Hepatic stellate cell (primary cell): ENCODE measurements at places on chromosomes 7 and 10.

GRCh38 chr7:50628434-50629084 lies 63.4 kb upstream of the DDC start:
- no peak for DNase-seq

DNA sequence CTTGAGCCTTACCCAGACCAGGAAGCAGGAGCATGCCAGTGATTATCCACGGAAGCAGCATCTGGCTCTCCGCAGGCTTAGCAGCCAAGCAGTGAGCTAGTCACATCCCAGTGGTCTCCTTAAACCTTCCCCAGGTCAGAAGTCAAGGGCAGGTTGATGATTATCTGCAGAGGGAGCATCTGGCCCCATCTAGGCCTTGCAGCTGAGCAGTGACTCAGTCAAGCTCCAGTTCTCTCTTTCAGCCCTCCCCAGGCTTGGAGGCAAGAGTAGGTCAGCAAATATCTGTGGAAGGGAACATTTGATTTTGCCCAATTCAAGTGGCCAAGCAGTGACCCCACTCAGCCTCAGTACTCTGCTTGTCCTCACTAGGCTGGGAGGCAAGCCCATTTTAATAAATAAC lies 61.6 kb downstream of the ANKRD7 start:
- DNase-seq, result no peak

- no peak for DNase-seq
These were observed 369.9 kb upstream of the NRP1 start for GRCh38 chr10:33704214-33704830.

DNA sequence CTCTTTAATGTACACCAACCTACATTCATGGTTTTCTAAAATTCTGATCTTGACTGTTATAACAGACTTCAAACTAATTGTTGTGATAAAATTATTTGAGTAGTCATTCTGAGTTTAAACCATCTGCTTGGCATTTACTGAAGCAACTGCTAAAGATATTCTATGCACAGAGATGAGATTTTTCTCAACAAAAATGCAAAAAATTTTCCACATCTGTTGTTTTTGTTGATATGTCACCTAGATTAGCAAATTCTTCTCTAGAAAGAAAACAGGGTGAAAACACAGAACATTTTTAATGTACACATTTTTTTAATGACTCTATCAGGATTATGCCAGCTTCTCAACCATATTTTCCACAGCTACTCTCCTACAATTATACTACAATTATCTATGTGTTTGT lies 42.7 kb downstream of the ARHGAP12 start:
- DNase-seq, result no peak

GRCh38 chr10:14345262-14345661 lies 14.5 kb upstream of the FRMD4A start:
- no peak for DNase-seq

GRCh38 chr7:26117142-26117807 lies 34.7 kb upstream of the NFE2L3 start:
- DNase-seq, result no peak

- no peak for DNase-seq
These were observed 14.2 kb downstream of the UCMA start for GRCh38 chr10:13219685-13220670.

GRCh38 chr7:137606061-137606674 lies 240.6 kb downstream of the DGKI start:
- DNase-seq, result peak; percentile 16

GRCh38 chr7:522071-522950 lies 2.7 kb upstream of the PDGFA start:
- DNase-seq, result peak; percentile 66

DNA sequence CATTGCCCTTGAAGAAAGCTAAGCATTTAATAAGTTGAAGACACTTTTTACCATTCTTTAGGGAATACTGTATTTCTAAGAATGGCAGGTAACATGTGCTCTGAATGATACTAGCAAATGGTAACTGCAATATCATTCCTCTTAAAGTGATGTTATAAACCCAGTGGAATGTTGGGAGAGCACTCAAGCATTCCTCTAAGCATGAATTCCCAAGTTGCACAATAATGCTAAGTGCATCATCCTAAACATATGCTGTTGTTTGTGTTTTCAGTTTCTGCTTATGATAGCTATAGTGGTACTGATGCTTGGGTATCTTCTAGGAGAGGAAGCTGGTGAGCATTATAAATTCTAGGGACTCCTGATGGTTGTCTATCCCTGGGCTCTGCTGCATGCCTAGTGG lies 673.9 kb downstream of the PHTF2 start:
- peak; percentile 14 for DNase-seq

- peak; percentile 76 for DNase-seq
These were observed 145.1 kb downstream of the PLXNA4 start for GRCh38 chr7:132430861-132431822.

DNA sequence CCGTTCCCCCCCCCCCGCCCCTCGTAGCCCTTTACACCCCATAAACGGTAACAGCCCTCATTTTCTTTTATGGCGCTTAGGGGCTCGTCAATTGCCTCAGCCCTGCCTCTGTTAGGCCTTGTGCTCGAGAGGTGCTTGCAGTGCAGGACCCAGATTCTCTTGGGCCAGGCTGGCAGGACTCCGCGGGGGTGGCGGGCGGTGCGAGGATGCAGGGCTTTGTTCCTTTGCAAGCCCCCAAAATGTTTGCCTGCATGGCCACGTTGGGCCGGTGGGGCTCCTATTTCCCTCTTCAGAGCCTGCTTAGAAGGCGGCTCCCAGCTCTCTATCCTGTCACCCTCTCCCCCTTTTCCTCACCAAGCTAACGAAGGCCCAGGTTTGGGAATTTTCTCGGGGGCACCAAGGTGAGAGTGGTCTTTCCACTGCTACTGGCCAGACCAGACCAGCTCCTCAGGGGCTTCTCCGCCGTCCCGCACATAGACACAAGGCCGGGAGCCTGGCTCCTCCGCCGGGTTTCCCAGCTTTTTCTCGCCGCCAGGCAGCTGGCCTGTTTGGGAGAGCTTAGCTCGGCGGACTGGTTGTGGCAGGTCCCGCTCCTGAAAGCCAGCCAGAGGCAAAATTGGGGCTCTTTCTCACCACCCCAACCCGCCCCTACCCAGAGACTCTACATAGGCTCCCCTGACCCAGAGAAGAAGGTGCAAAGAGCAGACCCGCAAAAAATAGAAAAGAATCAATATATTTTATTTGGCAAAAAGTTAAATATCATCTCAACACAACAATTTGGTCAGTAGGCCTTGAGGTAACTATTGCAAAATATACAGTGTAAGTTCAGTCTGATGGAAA lies 3.4 kb downstream of the HOXA9 start:
- DNase-seq, result no peak

GRCh38 chr10:103525901-103526300 lies 32.4 kb downstream of the NEURL1 start:
- no peak for DNase-seq

- no peak for DNase-seq
These were observed 500.1 kb upstream of the KLF6 start for GRCh38 chr10:4285121-4285520.

DNA sequence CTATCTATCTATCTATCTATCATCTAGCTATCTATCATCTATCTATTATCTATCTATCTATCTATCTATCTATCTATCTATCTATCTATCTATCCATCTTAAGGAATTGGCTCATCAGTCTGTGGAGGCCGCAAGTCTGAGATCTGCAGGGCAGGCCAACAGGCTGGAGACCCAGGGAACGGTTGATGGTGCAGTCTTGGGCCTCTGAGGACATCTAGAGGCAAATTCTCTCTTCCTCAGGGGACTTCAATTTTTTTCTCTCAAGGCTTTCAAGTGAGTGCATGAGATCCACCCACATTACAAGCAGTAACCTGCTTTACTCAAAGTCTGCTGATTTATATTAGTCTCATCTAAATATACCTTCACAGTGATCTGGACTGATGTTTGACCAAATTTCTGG lies 197.0 kb downstream of the GLRX3 start:
- no peak for DNase-seq

GRCh38 chr10:8229153-8229552 lies 174.7 kb downstream of the GATA3 start:
- DNase-seq, result no peak

GRCh38 chr10:102384053-102384452 lies 11.5 kb upstream of the NFKB2 start:
- DNase-seq, result no peak

GRCh38 chr7:8232999-8233847 lies 28.7 kb downstream of the ICA1 start:
- DNase-seq, result no peak

DNA sequence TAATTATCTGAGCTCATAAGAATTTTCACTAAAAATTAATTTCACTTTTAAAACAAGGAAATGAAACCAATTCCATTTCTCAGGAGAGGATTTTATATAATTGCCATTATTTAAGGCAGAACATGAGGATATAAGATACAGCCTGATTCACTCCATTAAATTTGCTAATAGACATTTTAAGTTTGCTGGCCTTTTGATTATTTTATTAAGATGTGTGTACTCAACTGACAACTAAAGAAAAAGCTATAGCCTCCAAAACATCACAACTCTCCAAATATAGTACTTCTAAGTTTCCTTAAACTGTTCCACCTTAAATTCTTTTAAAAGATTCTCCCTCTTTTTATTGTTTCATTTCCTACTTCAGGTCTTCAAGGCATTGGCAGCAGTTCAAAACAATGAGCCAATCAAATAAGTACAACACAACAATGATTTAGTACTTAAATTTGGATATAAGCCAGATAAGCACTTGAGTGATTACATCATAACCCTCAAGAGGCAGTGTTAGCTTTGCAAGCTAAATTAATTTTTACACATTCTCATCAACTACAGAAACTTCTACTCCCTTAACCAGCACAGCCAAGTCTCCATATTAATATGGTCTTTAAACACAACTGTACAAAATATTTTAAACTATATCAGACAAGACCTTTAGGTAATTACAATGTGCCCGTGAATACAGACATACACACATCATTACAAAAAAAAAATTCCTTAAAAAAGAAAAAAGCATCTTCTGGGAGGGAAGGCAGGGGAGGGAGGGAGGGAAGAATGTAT lies 121.8 kb downstream of the KMT2C start:
- peak; percentile 7 for DNase-seq

- DNase-seq, result no peak
These were observed 4.4 kb upstream of the ABHD11 start for GRCh38 chr7:73742753-73743641.

DNA sequence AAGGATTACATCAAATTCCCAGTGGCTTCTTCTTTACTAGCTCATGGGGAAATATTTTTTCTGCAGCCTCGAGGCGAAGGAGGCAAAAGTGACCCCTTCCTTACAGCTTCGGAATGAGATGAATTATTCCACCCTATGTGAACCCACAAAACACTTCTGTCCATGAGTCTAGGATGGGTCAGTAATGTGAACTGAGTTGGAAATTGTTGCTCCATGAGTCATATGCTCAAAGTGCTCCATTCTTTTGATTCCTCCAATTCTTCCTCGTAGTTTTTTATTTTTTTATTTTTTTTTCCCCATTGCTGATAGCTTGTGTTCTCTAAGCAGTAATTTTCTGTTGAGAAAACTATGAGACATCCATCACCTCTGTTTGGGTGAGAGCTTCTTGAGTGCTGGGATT lies 31.7 kb upstream of the FAM204A start:
- peak; percentile 27 for DNase-seq

DNA sequence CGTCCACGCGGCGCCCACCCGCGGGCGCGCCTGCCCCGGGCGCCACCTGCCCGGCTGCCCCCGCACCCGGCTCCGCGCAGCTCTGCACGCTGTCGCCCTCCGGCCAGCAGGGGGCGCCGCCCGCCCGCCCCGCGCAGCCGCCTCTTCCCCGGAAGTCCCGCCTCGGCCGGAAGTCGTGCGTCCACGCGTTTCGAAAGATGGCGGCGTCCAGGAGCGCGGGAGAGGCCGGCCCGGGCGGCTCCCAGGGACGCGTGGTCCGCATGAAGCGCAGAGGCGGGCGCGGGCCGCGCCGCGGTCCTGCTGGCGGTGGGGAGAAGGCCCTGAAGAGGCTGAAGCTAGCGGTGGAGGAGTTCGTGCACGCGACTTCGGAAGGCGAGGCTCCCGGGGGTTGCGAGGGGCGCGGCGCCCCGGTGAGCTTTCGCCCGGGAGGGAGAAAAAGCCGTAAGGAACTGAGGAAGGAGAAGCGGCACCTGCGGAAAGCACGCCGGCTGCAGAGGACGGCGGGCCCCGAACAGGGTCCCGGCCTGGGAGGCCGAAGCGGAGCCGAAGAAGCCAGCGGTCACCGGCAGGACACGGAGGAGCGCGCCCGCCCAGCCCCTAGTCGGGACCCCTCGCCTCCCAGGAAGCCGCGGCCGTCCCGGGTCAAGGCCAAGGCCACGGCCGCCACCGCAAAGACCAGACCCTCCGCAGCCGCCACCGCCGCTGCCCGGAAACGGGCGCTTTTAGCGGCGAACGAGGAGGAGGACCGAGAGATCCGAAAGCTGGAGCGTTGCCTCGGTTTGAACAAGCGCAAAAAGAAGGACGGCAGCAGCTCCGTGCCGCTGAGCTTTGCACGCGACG lies at the start of gene NOM1:
Gene NOM1, plus strand, starts transcription at position 172 of the 840 bp plus-strand sequence. Its CDS starts 26 bp downstream, at position 198.
- DNase-seq, result peak; percentile 87

- DNase-seq, result no peak
These were observed 100.7 kb downstream of the FAM53B start for GRCh38 chr10:124643330-124644009.

- DNase-seq, result no peak
These were observed 112.8 kb downstream of the CYTH3 start for GRCh38 chr7:6159524-6160031.

DNA sequence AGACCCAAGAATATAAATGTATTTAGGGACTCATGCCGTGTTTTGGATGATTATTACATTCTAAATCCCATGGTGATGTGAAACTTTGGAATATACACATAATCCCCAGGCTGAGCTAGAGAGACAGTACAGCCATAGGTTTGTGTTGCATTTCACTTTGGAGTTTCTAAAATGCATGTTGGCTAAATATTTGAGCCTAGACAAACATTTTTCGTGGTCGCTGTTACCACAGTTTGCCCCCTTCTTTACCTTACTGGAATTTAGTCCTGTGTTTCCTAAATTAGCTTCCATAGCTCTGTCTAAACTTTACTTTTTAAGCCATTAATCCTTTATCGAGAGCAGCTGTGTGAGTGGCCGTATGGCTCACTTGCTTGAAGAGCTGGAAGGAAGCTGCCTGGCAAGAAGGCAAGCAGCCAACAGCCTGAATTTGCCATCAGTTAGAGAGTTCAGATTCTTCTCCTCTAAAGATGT lies 192.0 kb downstream of the BICC1 start:
- DNase-seq, result no peak

GRCh38 chr7:99707096-99707495 lies 27.3 kb upstream of the CYP3A5 start:
- no peak for DNase-seq

GRCh38 chr7:103795787-103796186 lies 193.7 kb downstream of the RELN start:
- DNase-seq, result no peak

DNA sequence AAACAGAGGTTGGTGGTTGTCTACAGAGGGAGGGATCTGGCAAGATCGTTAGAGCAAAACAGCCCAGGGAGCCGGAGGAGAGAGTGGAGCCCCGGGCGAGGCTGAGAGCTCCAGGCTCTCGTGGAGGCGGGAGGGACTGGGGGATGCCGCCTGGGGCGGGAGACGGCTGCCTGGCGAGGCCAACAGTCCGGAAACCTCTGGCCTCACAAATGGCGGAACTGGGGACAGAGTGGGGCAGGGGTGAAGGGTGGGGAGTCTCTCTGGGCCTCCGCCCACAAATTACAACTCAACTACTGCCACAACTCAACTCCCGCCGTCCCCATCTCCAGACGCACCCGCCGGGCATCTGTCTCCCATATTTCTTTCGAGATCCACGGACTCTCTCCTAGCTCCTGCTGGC lies 47.7 kb downstream of the CLEC2L start:
- DNase-seq, result no peak
